Right kidney (tissue), 9 donors: ENCODE measurements at places on chromosomes 4 and X.
A peak's percentile ranks its signal among the peaks of the same experiment; 100 is the strongest.

GRCh38 chr4:51932684-51933083 is 87.5 kb downstream of the LRRC66 start:
- no peak for DNase-seq

DNA sequence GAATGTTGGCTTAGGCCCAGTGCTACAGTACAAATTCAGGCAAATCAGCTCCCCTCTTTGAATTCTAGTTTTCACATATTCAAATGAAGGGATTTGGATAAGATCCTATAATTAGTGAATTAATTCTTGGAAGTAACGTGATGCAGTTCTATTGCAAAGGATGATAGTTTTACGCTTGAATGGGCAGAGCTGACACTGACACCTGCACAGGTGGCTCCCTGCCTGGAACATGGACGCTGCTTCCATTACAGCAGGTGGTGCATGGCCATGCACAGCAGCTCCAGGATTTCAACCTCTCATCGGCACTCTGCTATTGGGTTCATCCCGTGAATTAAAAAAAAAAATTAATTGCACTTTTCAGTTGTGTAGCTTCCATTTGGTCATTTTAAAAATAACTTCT is 28.4 kb upstream of the RPS6KA6 start:
- DNase-seq = no peak

- no peak for DNase-seq
Measured at GRCh38 chr4:4481399-4481994, 60.4 kb downstream of the STX18 start.

GRCh38 chrX:116872931-116873330 is 410.2 kb upstream of the CT83 start:
- DNase-seq = no peak

GRCh38 chr4:150581641-150582051 is 305 bp upstream of the MAB21L2 start:
- peak; percentile 69 for DNase-seq

GRCh38 chr4:106603471-106603870 is 234.9 kb upstream of the GIMD1 start:
- no peak for DNase-seq

DNA sequence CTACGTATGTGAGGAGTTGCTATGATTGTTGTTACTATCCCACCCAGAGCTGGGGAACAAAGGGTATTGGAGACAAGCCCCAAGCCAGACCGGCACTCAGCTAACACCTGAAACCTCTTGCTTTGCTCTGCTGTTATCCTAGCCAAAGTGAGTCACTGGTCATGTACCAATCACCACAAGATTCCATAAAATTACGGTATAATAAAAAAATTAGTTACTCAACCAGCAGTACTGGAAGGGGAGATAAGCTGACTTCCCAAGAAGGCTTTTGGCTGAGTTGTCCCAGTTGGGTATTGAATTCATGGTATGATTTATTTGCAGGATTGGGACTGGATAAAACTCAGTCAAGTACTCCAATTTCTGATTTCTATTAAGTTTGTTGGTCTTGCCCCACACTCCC is 5.3 kb downstream of the EDA2R start:
- DNase-seq = no peak

GRCh38 chr4:53847965-53848364 is 216.4 kb downstream of the CHIC2 start:
- no peak for DNase-seq

GRCh38 chrX:48480583-48480982 is 4.6 kb downstream of the FTSJ1 start:
- no peak for DNase-seq

GRCh38 chrX:41300758-41301437 is 33.1 kb upstream of the DDX3X start:
- DNase-seq = no peak

DNA sequence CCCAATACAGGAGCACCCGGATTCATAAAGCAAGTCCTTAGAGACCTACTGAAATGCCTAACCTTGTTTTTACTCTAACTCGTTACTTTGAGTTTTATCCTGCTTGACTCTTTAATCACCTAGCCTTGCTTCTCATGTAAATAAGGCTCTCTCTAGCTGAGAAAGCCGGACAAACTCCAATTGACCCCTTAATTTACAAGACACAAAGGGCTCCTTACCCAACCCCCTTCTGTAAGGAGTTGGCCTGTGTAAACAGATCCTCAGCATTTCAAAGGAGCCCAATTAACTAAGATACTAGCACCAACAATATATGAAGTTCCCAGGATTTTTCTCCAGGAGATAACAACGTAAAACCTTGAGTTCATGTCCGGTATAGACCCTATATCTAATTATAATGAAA is 61.7 kb downstream of the CT47B1 start:
- DNase-seq = no peak

DNA sequence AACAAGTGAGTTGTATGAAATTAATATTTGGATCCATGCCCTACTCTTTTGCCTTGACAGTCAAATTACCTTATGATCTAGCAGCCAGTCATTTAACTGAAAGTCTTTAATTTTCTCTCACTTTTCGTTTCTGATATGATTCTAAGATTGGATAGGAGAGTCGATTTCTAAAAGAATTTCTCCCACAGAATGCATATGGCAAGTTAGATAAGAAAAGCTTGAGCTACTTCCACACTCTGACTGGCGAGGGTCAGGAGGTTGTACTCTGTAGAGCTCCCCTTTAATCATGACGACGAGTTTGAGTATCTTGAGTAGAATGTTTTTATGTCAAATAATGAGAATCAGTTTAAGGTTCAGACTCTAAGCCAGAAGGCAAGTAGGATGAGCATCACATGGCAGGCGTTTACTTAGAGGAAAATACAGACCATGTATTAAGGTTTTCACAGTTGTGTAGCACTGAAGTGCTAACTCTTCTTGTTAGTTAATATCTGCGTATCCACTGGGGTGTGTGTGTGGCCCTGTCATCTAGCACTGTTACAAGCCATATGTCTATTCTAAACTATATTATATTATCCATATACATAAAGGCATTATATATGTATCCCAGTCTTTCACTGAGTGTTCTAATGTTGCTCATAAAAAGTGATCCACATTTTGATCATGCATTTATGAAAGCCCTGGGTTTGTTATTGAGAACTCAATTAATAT is 37.8 kb downstream of the LRP2BP start:
- no peak for DNase-seq

DNA sequence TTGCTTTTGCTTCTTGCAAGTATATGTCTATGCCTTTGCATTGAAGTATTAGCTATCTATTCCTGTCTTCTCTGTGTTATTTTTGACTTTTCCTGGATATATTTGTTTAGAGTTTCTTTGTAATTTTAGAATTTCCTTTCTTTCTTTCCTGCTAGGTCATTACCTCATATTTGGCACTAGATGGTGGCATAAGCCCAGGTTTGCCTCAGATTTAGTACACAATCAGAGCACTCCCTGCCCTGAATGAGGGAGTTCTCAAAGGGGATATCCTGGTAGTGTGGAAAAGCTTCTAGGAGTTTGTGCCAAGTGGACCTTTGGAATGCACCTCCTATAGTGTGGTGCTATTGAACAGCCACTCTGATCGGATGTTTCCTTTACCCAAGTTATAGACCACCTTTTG is 181.6 kb downstream of the UGT8 start:
- peak; percentile 4 for DNase-seq

- no peak for DNase-seq
Measured at GRCh38 chrX:121050781-121051180, 3.4 kb downstream of the GLUD2 start.

- DNase-seq = peak; percentile 68
Measured at GRCh38 chr4:118888666-118889311, at the start of gene SYNPO2. Gene SYNPO2, plus strand, starts transcription at chr4:118888854. Its CDS starts 183 bp downstream, at chr4:118889037.

DNA sequence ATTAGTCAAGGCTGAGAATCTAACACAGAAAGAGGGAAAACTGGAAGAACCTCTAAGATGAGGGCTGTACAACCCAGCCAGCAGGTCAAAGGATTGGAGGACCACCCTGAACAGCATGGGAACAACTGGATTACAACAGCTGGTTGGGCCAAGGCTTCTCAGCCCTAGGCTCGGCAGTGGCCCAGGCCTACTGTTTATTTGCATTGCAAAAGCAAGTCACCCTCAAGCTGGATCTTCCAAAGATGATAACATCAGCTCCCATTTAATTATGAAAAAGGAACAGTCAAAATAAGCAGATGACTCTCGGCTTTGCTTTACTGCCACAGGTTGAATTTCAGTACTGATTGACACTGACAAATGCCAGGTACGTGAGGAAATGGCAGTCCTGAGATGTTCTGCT is 61.8 kb downstream of the GPC3 start:
- no peak for DNase-seq

DNA sequence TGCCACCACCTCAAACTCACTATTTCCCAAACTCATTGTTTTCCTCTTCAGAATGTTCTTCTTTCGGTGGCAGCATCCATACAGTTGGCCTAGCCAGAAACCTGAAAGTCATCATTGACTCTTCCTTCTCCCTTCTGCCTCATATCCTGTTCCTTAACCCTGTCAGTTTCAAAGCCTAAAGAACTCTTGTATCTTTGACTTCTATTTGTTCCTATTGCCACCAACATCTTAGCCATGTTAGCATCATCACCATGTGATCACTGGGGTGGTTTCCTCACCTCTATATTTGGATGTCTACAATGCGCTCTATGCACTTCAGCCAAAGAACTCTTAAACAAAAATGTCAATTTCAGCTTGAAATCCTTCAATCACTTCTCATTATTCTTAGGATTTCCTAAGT is 29.0 kb downstream of the DDX60L start:
- no peak for DNase-seq

DNA sequence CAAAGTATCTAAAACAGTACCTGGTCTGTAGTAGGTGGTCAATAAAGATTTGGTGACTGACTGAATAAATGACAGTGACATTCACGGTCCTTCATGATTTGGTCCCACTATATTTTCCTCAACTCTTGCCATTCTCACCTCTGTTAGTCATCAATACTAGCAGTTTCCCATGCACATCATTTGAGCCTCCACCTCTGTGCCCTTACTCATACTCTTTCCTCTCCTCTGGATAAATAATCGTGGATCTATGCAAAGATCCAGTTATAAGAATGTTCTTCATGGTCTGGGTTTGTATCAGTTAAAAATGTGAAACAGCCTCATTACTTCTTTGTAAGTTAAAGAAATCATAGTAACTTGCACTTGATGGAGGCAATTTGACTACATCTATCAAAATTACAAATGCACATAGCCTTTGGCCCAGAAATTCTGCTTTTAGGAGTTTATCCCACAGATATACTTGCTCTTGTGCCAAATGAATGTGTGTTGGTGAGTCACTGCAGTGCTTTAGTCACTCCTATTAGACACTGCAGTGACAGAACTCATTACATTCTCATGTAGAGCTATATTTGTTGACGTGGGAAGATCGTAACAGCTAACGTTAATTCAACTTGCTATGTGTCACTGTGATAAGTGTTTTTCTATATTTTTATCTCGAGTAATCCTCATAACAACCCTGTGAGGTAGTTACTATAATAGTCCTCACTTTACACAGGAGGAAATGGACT is 121.9 kb upstream of the SMIM10 start:
- no peak for DNase-seq

DNA sequence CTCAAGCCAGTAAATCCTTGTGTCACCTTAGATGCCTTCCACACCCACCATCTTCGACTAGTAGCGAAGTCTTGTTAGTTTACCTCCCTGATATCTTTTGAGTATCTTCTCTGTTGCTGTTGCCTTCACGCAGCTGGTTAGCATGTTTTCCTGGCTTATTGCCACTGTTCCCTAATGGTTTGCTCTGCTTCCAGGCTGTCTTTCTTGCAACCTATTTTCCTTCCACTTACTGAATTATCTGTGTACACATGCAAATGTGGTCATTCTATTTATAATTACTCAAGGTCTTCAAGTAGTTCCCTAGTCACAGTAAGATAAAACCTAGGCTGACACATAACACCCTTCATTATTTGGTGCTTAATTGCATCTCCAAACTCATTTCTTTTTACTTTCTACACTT is 89.5 kb downstream of the UGT8 start:
- no peak for DNase-seq

- DNase-seq = no peak
Measured at GRCh38 chr4:138788857-138789256, 226.7 kb upstream of the NOCT start.

DNA sequence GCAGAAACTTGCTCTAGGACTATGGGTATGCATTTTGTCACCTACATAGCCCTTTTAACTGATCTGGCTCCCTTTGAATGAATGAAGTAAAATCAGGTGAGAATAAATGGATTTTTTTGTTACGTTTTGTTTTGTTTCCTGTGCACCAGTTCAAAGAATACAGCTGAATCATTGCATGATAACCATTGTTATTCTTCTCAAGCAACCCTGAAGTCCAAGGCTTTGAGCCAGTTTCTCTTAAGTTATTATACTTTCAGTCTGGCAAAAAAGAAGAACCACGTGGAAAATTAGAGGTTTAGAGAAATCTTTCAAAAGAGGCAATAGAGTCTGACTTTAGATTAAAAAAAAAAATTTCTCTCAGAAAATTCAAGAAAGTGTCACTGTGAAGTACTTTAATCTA is 398.6 kb upstream of the TECRL start:
- no peak for DNase-seq

GRCh38 chrX:40131654-40132337 is 34.0 kb upstream of the BCOR start:
- DNase-seq = no peak

DNA sequence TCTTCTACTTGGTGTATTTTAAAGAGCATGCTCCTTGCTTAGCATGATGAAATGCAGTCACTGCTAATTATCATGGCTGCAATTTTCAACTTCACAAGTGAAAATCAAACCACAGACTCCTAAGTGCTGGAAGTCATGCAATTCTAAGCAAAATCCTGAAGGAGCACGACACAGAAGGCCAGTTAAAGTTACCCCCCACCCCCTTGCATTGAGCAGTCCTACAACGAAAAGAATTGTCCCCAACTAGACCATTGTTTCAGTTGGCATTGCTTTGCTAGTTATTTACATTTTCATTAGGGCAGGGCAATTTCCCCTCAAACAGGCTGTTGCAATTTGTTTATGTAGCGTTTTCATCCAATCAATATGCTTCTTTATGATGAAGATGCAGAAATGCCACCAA is 321.2 kb downstream of the PCDH7 start:
- no peak for DNase-seq

DNA sequence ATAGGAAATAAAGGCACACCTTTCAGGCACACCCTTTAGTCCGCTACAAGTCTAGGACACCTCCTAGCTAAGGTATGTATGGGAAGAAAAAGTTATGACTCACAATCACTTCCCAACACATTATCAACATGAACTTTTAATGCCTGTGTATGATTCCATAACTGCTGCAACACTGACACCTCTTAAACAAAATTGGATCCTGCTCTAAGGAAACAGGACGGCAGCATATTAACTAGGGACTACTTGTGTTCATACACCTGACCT is 2.4 kb upstream of the PPP3CA start:
- DNase-seq = no peak

DNA sequence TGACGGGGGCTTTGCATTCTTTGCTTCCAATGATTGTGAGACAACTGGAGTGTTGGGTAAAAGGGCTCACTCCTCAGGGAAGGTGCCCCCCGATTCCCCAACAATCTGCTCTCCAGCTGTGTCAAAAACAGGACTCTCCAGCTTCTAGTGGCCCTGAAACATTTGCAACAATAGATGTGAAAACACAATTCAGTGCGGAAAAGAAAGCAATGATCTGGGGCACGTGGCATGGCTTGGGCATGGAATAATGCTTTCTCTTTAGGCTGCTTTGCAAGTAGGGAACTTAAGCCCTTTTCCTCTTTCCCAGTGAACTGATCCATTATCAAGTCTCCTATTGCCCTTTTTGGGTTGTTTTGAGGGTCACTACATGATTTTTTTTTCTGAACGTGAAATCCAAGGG is 239.9 kb downstream of the C4orf33 start:
- no peak for DNase-seq
